ENCODE measurements at places on chromosomes 2 and 18. TPM values are rescaled to one million over a fixed set of nuclear protein-coding genes. Genes with fewer than 3 reads are reported as not detected.

GRCh38 chr2:25230948-25231311, 62.5 kb upstream of the POMC start:
- H3K27ac ChIP-seq: no peak overlapping the region
- H3K4me1 ChIP-seq: no peaks in the 10 kb centered on the region
- no peak overlapping the region for H3K4me3 ChIP-seq
- peaks cover 2% of the 10 kb centered on the region for H3K36me3 ChIP-seq
- DNase-seq: no peak
- H3K27me3 ChIP-seq: no peaks in the 10 kb centered on the region

Gene CYB5A
- 41.6 TPM for total RNA-seq

Gene CNDP1
- total RNA-seq: 0.49 TPM

Gene ENOSF1
- 45.3 TPM for total RNA-seq

DNA sequence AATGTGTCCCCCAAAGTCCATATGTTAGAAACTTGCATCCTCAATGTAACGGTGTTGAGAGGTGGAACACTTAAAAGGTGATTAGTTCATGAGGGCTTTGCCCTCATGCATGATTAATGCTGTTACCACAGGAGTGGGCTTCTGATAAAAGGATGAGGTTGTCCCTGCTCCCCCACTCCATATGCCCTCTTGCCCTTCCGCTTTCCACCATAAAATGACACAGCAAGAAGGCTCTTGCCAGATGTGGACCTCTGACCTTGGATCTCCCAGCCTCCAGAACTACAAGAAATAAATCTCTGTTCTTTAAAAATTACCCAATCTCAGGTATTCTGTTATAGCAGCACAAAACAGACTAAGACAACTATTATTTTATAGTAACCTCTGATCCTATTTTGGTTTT, 412.1 kb downstream of the NBAS start:
- no peaks in the 10 kb centered on the region for H3K36me3 ChIP-seq
- H3K4me3 ChIP-seq: no peak overlapping the region
- no peaks in the 10 kb centered on the region for H3K27me3 ChIP-seq
- H3K4me1 ChIP-seq: no peaks in the 10 kb centered on the region
- DNase-seq: no peak

Gene GKN2
- not detected for total RNA-seq

Gene CTAGE1
- not detected for total RNA-seq
